CD4-positive, alpha-beta T cell treated with Interleukin-1 beta for 1 hour (primary cell): ENCODE measurements at places on chromosomes 6 and 20.

GRCh38 chr6:130848945-130849344, 21.7 kb downstream of the SMLR1 start:
- peak; percentile 31 for DNase-seq

DNA sequence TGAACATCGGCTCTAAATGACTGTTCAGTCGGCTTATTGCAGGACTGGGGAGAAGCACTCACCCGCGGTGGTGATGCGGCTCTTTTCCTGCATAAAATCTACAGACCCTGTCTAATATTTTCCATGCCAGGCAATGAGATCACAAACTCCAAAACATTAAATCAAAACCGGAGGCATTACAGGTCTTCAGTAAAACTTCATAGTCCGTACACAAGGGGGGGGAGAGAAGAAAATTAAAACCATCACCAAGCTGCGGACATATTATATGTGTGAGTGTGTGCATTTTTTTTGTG, 6.3 kb upstream of the PAX1 start:
- DNase-seq, result no peak

- DNase-seq, result no peak
Observed at GRCh38 chr6:135922746-135923145, 71.2 kb downstream of the PDE7B start.

DNA sequence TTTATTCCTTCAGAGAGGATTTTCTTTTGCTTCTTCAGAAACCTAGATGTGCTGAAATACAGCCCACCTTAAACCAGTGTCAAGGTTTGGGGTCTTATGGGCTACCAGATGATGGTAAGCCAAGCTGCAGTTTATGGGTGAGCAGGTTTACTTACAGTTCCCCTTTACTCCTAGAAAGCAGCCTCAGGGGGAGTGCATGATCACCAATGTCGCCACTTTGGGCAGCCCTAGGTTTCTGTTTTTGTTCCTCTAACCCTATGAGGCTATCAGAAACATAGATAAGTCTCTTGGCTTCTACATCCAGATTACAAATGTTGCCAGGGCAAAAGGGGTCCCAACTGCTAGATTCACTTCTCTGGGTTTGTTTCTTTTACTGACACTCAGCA, 67.2 kb downstream of the TRIM27 start:
- no peak for DNase-seq

DNA sequence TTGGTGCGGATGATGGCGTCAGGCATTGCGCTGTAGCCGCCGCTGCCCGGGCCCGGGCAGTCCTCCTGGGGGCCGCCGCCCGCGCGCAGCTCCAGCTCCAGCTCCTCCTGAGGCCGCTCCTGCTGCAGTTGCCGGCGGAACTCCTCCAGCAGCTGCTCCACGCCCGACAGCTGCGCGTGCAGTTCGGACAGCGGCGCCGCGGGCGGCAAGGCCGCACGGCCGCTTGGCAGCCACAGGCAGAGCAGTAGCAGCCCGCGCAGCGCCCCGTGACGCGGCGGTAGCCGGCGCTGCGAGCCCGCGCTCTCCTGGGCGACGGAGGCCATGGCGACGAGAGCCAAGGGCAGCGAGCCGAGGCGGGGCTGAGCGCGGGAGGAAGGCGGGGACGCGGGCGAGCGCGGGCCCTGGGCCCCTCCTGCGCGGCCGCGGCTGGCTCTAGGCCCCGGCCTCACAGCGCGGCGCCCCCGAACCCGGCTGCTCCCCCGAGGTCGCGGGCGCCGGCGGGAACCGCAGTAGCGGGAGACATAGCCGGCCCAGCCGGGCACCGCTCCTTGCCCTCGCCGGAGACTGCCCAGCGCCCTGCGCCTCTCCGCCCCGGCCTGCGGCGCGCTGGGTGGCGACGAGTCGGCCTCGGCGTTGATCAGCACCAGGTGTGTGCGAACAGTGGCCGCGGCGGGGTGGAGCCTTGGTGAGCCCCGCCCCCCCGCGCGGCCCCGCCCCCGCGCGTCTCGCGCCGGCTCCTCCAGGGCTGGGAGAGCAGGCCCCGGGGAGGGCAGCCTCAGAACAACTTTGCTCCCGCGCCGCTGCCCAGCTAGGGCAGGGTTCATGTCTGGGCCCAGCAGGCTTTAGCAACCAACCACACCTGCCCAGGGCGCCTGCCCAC, at the start of gene LRP11:
Gene LRP11, minus strand, starts transcription at position 662 of the 880 bp plus-strand sequence. Its CDS starts 339 bp downstream, at position 323.
- DNase-seq, result peak; percentile 84

DNA sequence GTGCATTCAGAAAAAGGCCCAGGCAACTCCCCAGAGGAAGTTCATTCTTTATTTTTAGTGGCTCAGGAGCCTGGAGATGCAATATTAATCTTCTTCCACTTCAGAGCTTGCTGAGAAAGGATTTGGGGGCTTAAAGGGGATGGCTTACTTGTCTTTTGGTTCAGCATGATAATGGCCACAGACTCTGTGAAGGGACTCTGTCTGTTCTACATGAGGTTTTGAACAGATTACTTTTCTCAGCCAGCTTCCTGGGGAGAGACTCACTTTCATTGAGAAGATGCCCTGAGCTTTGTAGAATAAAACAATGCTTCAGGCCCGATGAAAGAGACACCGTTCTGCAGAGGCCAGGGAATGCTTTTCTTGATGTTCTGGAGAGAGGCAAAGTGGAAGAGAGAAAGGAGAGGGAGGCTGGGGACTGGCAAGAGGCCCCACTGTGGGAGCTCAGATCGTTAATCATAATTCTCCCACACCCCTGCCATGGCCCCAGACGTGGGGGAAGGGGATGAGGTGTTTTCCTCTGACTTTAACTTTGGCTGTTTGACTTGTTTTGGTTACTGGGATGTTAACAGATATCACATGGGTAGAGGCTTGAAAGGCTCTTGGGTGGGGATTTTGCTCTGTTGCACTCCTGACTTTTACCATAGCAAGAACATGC, 19.1 kb downstream of the SCP2D1 start:
- DNase-seq, result no peak

- peak; percentile 78 for DNase-seq
Observed at GRCh38 chr6:36196113-36196879, at the start of gene BRPF3. BRPF3 (plus strand) TSS chr6:36196744; CDS start chr6:36200323, 3,579 bp downstream.

GRCh38 chr20:24768713-24769601, 180.1 kb upstream of the CST7 start:
- DNase-seq, result no peak

GRCh38 chr6:28474441-28475219, 31.3 kb upstream of the ZSCAN23 start:
- no peak for DNase-seq

DNA sequence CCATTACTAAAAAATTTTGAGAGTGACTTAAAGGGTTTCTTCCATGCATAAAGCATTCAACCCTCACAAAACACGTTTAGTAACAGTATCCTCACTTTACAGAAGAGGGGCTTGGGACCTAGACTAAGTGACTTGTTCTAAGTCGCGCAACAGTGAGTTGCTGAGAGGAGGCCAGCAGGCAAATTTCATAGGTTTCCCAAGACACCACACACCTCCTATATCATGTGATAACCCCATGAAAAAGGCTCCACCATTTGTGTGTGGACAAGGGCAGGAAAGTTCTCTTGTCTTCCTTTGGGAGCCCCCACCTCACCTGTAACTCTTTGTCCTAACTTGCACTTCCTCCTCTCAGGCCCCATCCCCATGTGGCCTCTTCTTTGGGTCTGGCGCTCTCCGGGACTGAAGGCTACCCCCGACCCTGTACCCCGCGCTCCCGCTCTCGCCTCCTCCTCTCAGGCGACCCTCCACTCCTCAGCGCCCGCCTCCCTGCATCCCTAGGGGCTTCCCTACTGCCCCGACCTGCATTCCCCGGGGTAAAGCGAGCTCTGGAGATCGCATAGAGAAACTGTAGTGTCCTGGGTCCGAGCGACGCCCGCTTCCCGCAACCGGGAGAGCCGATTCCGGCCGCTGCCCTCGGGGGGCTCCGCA, 392 bp downstream of the PSMB8 start:
- DNase-seq, result no peak

- no peak for DNase-seq
Observed at GRCh38 chr6:56263596-56264315, 16.4 kb upstream of the COL21A1 start.

DNA sequence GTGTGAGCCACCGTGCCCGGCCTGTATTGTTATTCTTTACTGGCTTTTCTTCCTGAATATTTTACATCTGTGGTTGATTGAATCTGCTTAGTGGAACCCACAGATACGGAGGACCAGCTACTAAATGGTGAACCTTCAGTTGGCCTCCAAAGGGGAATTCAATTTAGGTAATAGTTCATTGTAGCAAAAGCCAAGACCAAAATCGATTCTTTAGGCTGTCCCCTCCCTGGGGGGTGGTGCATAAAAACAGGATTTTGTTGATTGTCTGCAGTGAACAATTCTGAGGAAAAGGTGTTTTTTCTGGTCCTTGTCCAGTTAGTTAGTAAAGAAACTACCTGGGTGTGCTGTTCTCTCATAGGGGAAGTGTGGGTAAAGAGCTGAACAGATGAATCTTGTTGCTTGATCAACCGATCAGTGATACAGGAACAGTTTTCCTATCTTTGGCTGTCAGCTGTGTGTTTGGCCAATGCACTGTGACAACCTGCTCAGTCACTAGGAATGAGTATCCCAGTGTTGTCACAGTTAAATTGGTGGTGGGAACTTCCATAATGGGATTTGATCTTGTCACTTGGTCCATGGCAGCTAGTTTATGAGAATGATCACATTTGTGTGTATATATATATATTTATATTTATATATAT, 19.5 kb downstream of the LHFPL5 start:
- no peak for DNase-seq

GRCh38 chr20:8545212-8545611, 413.1 kb downstream of the PLCB1 start:
- no peak for DNase-seq

DNA sequence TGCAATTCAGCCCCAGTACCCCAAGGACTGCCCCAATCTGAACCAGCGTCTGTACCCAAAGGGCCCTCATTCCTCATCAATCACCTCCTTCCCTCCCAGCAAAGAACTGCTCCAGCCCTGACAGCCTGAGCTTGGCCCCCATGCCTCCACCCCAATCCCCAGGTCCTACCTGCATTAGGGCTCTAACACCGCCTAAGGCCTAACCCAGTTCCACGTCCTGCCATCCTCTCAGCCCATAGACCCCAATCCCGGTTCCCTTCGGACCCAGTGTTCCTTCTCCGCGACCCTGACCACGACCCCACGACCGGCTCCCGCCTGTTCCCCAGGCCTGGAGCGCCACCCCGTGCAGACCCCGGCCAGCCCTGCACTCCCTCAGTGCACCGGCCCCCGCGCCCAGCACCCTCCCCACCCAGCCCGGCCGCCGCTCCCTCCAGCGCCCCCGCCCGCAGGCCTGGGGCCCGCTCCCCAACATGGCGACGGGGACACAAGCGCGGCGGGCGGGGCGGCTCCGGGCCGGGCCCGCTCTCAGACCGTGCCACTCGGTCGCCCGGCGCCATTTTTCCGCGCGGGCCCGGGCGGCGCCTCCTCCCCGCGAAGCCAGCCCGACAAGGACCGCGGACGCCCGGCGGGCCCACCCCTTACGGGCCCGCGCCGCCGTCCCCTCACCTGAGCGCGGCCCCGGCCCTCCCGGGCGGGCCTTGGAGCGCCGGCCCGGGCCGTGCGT, 483 bp downstream of the NCOA6 start:
- peak; percentile 72 for DNase-seq

GRCh38 chr6:74519163-74519562, 686.7 kb downstream of the COL12A1 start:
- no peak for DNase-seq

DNA sequence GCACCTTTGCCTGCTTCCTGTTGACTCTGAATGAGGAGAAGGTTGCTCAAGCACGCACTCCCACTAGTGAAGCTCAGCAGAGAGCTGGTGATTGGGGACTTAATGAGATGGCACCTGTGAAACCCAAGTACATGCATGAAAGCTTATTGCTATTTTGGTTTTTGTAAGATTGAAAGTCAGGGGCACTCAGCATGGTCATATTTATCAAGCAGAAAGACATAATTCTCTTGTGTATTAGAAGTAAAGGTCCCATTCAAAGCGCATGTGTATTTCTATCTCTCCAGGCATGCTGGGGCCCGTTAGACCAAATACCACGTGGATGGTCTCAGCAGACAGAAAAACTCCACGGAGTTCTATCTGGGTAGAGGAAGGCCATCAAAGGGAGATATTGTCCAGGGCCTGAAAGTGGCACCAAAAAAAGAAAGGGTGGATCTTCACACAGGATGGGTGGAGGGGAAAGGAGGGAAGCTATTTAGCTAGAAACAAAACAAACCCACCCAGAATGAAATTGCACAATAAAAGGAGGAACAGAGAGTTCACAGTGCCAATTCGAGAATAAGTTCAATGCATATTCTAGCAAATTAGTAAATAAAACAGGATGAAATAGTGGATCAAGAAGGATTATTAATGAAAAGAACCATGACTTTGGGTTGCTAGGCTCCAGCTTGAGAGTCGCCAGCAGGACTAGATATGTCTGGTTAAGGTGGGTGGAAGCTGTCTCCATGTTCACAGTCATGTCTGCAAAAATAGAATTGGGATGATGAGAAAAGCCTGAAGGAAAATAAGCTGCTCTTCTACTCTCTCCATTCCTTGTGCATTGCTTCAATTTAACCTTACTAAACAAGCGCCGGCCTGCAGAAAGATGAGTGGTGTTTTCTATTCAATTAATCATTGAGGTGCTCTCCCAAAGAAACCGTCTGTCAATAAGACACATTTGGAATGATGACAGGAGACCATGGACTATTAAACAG, 224.9 kb upstream of the DTNBP1 start:
- DNase-seq, result no peak

DNA sequence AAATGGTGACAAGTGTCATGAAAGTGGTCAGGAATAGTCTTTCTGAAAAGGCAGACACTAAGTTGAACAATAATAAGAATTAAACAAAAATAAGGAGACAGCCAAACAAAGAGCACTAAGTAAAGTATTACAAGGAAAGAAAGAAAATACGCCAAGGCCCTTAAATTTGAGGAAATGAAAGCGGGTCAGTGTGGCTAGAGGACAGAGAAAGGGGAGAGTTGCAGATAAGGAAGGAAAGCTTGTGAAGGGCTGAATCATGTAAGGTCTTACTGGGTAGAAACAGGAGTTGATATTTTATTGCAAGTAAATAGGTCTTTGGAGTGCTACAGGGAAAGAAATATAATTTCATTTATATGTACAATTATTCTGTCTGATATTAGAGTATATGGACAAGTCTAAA, 732.1 kb downstream of the EPHA7 start:
- no peak for DNase-seq

DNA sequence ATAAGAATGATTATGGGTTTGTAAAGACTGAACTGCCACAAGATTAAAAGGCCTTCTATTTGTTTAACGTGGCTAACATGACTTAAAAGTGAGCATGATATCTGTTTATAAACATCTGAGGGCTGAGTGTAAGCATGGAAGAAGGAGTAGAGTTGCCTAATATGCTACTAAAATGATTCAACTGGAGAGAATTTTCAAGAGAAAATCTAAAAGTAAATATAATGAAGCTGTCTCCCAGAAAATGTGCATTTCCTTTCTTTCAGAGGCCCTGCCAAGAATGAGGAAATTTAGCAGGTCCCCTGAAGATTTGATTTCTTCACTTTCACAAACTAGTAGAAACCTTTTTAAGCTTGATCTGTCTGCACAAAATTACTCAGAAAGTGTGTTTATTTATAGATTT, 4.2 kb upstream of the EYA4 start:
- no peak for DNase-seq

GRCh38 chr20:41234041-41234440, 83.5 kb downstream of the ZHX3 start:
- DNase-seq, result no peak
